Iris pigment epithelial cell (primary cell): ENCODE measurements at places on chromosomes 3 and 15.

DNA sequence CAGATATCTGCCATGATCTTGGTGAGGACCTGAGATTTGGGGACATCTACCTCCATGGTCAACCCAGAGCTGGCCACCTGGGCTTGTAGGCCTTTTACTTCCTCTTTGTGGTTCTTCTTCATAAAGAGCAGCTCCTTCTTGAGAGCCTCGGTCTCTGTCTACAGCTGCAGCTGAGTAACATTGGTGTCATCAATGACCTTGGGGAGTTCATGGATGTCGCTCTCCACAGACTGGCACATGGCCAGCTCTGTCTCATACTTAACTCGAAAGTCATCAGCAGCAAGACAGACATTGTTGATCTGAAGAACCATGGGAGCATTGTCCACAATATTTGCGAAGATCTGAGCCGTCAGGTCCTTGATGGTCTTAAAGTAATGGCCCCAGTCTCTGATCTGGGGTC, 15.7 kb upstream of the RASA2 start:
- DNase-seq: peak; percentile 46

DNA sequence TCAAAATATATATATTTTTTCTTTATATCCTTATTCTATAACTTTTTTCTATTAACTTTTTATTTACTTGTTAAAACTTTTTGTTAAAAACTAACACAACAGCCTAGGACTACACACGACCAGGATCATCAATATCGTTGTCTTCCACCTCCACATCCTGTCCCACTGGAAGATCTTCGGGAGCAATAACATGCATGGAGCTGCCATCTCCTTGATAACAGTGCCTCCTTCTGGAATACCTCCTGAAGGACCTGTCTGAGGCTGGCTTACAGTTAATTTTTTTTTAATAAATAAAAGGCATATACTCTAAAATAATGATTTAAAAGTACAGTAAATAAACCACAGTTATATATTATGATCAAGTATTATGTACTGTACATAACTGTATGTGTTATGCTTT, 58.9 kb downstream of the SFMBT1 start:
- DNase-seq: peak; percentile 60

- DNase-seq: no peak
These were observed 53.4 kb downstream of the RPLP1 start for GRCh38 chr15:69505956-69506556.

DNA sequence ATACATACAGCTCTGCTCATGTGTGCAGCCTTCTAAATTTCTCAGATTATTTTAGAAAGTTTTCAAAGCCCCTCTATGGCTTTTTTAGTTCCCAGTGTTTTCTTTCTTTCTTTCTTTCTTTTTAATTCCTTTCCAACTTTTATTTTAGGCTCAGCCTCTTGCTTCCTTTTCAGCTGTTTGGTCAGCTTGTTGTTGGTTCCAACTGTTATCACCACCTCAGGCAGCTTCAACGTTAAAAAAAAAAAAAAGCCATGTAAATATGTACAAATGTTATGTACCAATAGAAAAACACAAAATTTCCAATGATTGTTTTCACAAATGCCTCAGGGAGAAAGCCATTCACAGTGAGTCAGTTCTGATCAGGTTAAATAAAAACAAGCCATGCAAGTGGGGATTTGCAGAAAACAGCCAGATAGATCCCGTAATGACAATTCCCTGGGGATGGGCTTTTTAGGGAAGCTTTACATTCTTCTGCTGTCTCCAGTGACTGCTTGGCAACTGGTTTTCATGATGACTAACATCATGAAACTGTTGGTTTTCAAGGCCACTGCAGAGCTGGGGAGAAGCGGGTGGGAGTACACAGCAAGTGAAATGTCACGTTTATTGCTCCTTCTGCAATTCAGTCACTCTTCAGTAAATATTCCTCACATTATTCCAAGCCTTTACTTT, 908.4 kb downstream of the EPHA3 start:
- peak; percentile 2 for DNase-seq

DNA sequence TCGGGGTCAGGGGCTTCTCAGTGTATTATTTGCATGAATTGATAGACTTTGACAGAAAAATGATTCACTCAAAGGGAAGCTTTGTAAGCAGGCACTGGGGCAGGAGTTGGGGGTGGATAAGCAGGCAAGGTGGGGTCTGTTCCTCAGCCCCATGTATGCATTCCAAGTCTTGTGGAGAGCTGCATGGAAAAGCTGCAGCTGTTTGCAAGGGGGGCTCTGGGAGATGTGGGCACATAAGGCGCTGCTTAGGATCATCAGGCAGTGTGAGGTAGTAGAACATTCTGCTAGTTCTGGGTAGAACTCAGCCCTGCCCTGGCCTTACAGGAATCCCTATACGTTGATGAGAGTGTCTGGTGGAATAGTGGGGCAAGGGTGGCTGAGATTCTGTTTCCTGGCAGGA, 154.2 kb upstream of the LRIG1 start:
- DNase-seq: no peak

DNA sequence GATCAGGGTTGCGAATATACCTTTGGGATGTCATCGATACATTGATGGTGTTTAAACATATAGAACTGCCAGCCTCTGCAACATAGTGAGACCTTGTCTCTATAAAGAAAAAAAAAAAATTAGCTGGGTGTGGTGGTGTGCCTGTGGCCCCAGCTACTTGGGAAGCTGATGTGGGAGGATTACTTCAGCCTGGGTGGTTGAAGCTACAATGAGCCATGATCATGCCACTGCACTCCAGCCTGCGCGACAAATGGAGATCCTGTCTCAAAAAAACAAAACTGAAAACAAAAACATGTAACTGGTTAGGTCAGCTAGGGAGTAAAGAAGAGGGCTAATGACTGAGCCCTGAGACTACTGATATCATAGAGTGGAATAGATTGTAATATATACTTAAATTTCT, 30.7 kb upstream of the MGA start:
- DNase-seq: no peak

GRCh38 chr3:113736548-113737089, 9.4 kb downstream of the NAA50 start:
- peak; percentile 65 for DNase-seq

- no peak for DNase-seq
These were observed 184.0 kb downstream of the ABHD5 start for GRCh38 chr3:43874731-43875130.

DNA sequence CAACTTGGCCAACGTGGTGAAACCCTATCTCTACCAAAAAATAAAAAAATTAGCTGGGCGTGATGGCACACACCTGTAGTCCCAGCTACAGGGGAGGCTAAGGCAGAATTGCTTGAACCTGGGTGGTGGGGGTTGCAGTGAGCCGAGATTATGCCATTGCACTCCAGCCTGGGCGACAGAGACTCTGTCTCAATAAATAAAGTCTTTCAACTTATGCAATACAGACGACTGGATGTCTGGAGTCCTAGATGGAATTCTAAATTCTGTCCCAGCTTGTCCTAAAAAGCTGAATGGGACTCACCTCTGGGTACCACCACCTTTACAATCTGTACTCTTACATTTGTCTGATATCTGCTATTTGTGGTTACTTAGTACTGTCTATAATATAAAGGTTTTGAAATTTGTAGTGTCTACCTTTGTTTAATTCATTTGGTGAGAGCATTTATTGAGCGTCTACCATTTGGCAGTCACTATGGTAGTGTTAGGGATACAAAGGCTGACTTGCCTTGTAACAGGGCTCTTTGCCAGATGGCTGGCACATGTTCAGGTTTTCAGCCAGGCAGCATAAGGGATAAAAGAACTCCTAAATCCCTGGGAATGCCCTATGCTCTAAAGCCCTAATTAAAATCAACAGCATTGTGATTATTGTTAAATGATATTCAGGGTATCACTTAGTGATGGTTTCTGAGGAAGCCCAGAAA, 7.2 kb upstream of the ZNF609 start:
- peak; percentile 37 for DNase-seq

DNA sequence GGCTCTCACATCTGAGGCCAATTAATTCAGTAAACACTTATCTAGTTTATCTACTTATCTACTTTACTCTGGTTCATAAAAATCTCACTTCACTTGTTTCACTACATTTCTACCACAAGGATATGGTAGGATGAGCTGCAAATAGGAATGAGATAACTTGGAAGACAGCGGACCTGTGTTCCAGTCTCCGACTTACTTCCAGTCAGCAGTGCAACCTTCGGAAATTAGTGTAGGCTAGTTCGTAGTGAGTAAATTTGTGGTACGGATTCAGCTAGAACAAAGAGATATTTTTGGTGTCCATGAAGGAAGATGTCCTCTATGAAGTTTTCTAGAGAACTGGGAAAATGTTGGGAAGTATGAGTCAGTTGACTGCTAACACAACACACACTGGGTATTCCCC, 66.3 kb downstream of the TPRG1 start:
- DNase-seq: no peak

DNA sequence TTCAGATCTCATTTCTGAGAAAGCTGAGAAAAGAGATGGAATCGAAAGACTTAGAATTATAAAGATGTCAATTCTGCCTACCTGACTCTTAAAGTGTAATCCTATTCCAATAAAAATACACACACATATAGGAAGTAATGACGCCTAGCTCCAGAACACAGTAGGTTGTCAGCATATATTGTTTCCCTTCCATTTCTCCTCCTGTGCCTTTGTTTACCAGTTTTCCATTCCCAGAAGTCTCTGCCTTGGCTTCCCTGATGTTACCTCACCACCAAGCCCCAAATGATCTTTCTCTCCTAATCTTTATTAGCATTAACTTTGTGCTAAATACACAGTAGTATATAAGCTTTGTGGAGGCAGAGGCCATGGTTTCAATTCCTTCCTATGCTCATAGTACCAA, 40.0 kb downstream of the TM4SF4 start:
- DNase-seq: no peak

DNA sequence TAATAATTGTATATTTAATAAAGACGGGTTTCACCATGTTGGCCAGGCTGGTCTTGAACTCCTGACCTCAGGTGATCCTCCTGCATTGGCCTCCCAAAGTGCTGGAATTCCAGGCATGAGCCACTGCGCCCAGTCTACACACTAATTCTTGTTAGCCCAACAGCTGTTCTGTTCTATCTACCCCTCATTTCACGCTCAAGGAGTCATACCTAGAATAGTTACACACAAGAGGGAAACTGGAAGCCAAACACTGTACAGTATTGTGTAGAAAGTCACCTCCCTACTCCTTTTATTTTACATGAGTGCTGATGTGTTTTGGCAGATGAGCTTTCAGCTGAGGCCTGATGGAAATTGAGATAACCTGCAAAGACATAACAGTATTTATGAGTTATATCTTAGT, 13.4 kb upstream of the CTDSPL2 start:
- DNase-seq: no peak

GRCh38 chr15:74889390-74889882, 406 bp upstream of the MPI start:
- DNase-seq: peak; percentile 45

DNA sequence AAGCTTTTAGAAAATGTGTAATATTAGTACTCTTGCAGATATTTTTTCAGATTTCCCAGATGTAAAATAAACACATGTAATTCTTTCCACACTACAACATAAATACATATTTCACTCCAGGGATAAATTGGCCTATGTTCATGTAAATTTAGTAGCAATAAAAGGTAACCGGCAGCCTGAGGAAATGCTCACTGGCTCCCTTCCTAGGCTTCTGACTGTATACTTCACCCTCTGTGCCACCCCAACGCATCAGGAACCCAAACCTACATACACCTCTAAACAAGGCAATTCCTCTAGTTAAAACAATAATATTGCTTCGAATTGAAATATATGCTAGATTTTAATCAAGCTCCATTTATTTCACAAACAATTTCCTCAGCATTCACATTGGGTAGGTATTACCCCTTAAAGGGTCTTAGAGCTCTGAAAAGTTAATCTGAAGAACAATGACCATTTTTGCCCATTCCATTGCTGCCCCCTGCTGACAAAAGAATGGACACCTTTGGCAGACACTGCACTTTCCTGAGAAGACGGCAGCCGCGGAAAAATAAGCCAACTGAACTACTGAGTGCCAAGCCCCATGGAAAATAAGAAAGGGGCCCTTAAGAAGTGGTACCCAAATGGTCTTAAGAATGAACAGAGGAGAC, 212.5 kb downstream of the OSBPL10 start:
- peak; percentile 52 for DNase-seq

GRCh38 chr3:56042326-56042951, 425.8 kb downstream of the ERC2 start:
- peak; percentile 60 for DNase-seq

DNA sequence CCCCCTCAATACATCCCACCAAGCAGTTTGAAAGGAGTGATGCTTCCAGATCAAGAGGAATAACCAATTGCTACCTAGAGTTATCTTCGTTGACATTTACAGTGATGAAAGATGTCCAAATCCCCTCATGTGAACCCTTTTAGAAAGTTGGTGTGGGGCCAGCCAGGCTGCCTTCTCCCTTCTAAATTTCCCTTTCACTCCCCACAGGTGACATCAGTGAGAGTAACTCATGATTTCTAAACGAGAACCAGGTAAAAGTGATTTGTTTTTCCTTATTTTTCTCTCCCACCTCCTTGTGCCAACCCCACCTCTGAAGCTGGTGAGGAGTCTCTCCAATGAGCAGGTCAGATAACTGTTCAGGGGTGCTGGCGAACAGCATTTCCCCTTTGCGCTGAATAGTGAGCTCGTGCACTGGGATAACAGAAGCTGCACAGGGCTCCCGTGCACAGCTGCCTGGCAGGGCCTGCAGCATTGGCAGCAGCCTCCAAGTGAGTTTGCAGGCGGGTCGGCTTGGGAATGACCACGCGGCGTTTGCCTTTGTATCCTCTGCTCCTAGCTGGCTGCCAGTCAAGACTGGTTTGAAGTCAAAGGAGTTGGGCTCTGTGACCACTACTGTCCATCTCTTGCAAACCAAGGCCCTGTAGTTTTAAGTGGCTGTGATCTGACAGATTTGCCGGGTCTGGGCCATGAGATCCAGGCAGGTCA, 70.2 kb upstream of the CORO2B start:
- no peak for DNase-seq

- no peak for DNase-seq
These were observed 604 bp downstream of the KCTD6 start for GRCh38 chr3:58492494-58492905.

DNA sequence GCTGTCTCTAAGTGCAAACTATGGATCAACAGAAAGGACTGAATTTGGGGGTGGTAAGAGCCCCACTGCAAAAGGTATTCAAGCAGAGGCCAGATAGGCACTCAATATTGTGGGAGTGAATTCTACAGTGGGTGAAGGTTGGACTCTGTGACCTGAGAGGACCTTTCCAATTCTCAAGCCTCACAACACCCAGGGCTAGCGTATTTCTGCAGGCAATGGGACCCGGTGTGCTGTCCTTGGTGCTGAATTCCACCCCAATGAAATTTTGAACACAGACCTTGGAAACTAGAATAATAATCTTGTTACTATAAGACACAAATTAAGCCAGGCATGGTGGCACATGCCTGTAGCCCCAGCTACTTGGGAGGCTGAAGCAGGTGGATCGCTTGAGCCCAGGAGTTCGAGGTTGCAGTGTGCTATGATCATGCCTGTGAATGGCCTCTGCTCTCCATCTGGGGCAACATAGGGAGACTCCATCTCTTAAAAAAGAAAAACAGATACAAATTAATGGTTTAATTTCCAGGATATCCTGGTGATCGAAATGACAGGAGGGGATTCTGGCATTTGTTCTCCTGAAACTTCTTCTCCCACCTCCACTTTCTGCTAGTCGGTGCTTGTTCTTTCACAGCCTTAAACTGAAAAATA, 135.4 kb downstream of the RAB11A start:
- peak; percentile 35 for DNase-seq
